ENCODE measurements at places on chromosomes 2 and 18. TPM values are rescaled to one million over a fixed set of nuclear protein-coding genes. Genes with fewer than 3 reads are reported as not detected.

TRIM54 gene
- total RNA-seq, result not detected

REL gene
- 31.8 TPM for total RNA-seq

GAL3ST2 gene
- not detected for total RNA-seq

DNA sequence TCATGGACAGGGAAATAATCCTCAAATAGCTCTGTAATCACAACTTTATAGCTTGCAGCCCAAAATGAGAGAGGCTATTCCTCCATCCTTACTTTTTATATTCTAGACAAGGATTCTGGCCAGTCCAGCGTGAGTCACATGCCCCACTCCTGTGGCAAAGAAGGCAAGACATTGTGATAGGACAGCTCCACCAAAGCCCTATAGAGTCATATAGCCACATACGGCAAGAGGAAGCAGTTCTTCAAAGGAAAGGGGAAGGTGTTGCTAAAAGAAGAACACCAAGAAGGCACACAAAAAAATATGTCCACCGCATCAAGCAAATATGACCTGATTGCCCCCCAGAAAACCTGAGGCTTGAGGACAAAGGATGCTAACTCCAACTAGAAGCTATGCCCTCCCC lies 3.4 kb upstream of the GFPT1 start:
- H3K4me1 ChIP-seq, result peaks cover 26% of the 10 kb centered on the region
- H3K27ac ChIP-seq, result no peak overlapping the region
- H3K4me3 ChIP-seq, result no peak overlapping the region
- DNase-seq, result no peak
- no peaks in the 10 kb centered on the region for H3K27me3 ChIP-seq
- peaks cover 13% of the 10 kb centered on the region for H3K36me3 ChIP-seq

DNA sequence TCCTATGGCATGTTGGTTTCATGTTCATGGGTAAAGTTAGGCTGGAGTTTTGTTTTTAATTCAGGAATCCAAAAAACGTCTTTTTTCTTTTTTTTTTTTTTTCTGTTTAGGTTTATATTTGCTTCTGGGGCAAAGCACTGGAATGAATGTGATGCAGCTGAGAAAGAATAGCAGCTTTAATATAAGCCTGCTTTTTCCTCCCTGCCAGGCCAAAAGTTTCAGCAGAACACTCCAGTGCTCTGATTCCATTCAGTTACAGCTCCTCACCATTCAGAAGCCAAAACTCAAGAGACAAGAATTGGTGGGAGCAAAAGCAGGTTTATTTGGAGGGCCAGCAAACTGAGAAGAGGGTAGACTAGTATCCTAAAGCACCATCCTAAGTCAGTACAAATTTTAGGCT lies 102.7 kb upstream of the PELI1 start:
- H3K4me3 ChIP-seq, result no peak overlapping the region
- H3K4me1 ChIP-seq, result no peaks in the 10 kb centered on the region
- no peaks in the 10 kb centered on the region for H3K36me3 ChIP-seq
- DNase-seq, result no peak

- H3K4me3 ChIP-seq, result no peak overlapping the region
- peak; percentile 67 for DNase-seq
- no peaks in the 10 kb centered on the region for H3K36me3 ChIP-seq
- peaks cover 3% of the 10 kb centered on the region for H3K4me1 ChIP-seq
- no peak overlapping the region for H3K27ac ChIP-seq
Observed at GRCh38 chr2:229230256-229230655, 40.8 kb downstream of the PID1 start.

All from left lung (tissue), 14 donors.